ENCODE measurements at places on chromosomes 5 and 9.

DNA sequence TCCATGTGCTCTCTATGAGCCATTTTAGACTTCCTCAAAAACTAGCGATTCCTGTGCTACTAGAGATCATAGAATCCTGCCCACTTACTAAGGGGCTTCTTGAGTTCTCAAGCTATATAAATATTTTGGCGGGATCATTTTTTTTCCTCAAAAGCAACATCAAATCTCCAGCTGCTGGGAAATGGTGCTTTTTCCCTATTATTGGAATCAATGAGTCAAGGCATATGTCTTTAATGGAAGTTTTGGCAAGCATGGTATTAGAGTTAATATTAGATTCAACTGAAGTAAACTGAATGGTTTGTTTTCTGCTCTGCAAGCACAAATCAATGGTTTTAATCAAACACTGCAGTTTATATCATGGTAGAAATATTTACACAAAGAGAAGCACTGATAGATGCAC lies 369.9 kb upstream of the PTGER4 start:
- no peak for DNase-seq

- no peak for DNase-seq
These were observed 803.3 kb downstream of the DTWD2 start for GRCh38 chr5:118185018-118185417.

GRCh38 chr5:94941122-94941755 lies 322.8 kb downstream of the SLF1 start:
- DNase-seq, result no peak

DNA sequence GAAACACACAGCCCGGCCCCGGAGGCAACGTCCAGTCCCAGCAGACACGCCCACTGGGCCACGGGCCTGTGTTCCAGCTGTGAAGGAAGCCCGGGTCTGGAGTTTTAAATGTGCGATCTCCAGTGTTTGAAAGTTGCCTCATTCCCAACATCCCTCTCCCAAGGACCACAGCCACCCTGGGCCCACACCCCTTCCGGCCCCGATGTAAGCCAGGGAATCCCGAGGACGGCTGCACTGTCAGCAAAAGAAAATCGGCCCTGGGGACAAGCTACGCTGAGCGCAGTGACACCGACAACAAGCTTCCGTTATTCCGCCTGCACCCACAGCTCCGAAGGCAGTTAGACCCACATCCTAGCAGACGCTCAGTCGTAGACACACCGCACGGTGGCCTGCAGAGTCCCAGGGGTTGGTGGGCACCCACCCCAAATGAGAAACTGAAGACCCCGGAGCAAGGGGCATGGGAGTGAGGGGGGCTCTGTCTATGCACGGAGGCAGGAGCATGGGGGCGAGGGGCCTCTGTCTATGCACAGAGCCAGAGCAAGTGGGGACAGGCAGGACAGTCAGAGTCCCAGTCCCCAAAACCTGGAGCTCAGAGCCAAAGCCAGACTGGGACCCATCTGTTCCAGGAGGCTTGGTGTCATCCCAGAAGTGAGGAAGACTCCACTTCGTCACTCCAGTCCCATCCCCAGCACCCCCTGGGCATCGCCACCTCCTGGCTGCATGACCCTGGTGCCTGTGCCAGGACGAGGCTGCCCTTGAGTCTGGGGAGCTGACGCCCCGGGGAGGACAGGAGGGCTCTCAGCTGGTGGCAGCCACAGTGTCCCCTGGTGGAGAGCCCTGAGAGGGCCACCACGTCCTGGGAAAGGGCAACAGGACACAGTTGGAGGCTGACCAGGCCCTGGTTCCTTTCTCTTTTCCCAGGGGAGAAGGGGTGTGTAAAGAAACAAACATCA lies 23.4 kb downstream of the GLT6D1 start:
- no peak for DNase-seq

DNA sequence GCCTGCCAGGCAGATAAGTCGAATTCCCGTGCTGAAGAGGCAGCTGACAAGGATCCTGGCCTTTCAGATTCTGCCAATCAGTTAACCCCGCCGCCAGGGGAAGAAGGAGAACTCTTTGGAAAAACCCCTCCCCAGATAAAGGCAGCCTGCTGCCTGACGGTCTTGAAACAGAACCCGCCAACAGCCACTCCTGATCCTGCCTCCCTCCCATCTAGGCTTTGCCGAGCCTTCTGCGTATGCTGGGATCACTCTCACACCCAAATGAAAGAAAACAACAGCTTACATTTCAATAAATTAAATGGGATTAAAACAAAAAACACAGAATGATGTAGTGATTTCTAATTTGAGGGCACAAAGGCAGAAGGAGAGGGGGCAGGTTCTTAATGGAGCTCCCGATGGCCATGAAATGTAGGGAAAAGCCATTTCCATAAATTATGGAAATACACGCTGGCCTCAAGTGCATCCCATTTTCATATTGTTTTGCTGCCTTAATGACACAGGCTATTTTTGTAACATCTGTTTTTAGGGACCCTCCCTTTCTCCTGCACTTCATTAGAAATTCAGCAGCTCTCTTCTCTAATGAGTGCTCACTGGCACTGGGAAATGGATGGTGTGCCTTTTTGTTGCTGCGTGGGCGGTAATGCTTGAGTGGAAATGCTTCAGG lies 319.1 kb downstream of the MED10 start:
- no peak for DNase-seq

- DNase-seq, result no peak
These were observed 149.0 kb upstream of the PCA3 start for GRCh38 chr9:76615177-76615603.

- DNase-seq, result no peak
These were observed 188.3 kb downstream of the CDK5RAP2 start for GRCh38 chr9:120391691-120392090.

- no peak for DNase-seq
These were observed 98.6 kb downstream of the YTHDC2 start for GRCh38 chr5:113612060-113612496.

DNA sequence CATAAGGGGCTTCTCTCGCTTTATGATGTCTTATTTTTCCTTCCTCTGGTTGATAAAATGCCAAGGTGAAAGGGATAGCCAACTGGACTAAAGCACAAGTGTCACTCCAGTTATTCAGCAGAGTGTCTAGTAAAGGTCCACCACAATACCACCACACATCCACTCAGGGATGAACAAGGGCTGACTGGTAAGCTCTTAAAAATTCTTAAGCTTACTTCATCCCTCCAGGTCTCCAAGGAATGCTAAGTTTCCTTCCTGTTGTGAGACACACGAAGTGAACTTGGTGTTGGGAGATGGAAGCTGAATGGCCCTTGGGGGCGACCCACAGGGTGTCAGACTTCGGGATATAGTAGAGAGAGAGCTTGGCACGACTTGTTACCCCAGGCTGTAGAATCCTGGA lies 3.2 kb upstream of the HMGCS1 start:
- DNase-seq, result no peak

DNA sequence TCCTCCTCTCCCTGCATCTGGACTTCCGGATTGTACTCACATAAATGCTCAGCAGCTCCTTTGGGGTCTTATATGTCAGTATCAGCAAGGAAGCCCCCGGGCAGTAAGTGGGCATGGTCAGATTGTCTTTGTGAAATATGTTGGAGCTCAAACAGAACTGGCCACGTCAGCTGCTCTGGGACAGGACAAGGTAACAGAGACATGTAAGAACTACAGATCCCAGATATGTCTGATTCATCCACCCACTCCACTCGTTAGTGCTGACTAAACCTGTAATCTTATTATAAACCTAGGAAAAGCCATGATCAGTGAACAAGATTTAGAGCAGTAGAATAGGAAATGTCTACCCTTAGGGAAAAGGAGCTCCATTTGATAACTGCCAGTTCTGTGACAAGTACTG lies 561.8 kb downstream of the CETN3 start:
- DNase-seq, result no peak

- DNase-seq, result no peak
These were observed 151.6 kb downstream of the SIL1 start for GRCh38 chr5:139046551-139046950.

GRCh38 chr5:153043886-153044285 lies 446.6 kb upstream of the GRIA1 start:
- no peak for DNase-seq

DNA sequence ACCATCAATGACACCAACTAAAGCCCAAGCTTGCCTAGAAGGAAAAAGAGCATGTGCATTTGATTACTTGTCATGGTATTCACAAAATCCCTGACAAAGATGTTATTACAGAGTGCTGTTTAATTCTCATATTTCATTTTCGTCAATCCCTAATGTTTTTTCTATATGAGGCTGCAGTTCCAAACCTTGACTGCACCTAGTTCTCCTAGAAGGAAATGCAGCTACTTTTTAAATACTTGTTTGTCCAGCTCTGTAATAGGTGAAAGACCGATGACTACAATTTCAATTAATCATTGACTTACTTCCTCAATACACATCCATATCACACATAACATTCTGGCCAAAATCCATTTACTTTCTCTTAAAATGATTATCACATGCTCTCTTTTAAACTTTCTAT lies 28.1 kb downstream of the CEMIP2 start:
- no peak for DNase-seq

DNA sequence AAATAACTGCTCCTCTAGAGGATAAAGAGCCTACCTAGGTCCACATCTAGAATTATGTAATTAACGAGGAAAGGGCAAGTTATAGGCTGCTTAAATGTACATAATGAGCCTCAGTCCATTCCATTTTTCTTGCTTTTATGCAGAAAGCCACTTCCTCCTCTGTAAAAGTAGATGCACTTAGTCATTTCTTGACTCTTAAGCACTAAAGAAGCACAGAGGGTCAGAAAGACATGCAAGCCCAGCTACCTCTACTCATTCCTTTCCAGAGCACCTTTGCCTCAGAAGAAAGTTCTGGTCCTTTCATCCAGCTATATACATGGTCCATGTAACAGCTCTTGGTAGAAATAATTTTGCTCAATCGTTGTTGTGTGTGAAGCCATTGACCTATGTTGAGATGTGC lies 308.0 kb upstream of the NREP start:
- no peak for DNase-seq

- no peak for DNase-seq
These were observed 100.0 kb upstream of the ALDH1B1 start for GRCh38 chr9:38292480-38292879.

- DNase-seq, result no peak
These were observed 52.8 kb upstream of the CCDC112 start for GRCh38 chr5:115349001-115349817.

GRCh38 chr5:104444656-104445055 lies 882.1 kb upstream of the NUDT12 start:
- no peak for DNase-seq

DNA sequence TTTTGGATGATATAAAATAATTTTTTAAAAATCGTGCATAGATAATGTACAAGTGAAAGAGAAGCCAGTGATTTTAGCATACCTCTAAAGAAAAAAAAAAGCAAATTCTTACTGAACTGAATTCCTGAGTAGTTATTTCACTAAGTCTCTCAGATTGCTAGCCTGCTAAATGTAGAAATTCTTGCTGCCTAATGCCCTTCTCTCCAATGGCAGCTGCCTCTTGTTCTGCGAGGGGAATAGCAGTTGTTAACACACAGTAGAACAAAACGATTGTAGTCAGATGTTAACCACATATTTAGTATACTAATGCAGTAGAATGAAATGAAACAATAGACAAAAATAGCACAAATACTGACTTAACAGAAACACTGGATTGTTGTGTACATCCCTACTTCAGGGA lies 26.8 kb downstream of the SMAD5 start:
- DNase-seq, result no peak

- no peak for DNase-seq
These were observed 3.2 kb downstream of the WHRN start for GRCh38 chr9:114501796-114502682.

GRCh38 chr9:113631137-113631765 lies 167.7 kb downstream of the RGS3 start:
- no peak for DNase-seq

DNA sequence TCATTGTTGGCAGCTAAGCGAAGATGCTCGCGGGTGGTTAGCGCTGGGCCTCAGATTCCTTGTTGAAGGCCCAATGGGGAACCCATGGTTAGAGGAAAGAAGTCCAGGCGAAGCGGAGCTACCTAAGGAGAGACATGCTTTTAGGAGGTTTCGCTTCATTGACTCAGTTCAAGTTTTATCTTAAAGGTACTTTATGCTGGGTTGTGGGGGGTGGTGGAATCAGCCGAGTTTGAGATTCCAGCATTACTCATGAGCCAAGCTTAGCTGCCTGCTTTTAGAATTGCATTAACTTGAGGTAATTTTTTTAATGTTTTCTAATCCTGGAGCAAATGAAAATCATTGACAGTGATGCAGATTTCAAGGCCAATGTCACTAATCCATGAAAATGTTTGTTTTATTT lies 16.1 kb downstream of the MEGF10 start:
- DNase-seq, result no peak

DNA sequence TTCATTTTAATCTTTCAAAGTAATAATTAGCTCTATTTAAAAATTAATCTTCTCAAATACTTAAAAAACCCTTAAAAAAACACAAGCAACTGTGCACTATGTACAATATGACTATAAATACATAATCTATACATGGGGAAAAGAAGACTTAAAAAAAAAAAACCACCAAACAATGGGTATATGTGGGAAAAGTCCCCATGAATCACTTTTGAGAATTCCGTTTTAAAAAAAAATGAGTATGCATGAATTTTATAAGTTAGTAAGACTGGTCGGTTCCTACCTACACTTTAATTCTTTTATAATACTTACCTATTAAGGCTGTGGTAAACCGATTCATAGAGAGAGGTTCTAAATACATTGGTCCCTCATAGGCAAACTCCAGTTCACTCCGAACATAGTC lies 27.7 kb downstream of the RNF145 start:
- DNase-seq, result no peak

- no peak for DNase-seq
These were observed 100.0 kb upstream of the IFNK start for GRCh38 chr9:27423915-27424710.

GRCh38 chr9:124941679-124942561 lies 1.0 kb upstream of the GOLGA1 start:
- peak; percentile 69 for DNase-seq

- DNase-seq, result no peak
These were observed 44.9 kb downstream of the USP20 start for GRCh38 chr9:129879991-129880653.

GRCh38 chr5:80368661-80369480 lies 39.0 kb upstream of the ZFYVE16 start:
- no peak for DNase-seq

DNA sequence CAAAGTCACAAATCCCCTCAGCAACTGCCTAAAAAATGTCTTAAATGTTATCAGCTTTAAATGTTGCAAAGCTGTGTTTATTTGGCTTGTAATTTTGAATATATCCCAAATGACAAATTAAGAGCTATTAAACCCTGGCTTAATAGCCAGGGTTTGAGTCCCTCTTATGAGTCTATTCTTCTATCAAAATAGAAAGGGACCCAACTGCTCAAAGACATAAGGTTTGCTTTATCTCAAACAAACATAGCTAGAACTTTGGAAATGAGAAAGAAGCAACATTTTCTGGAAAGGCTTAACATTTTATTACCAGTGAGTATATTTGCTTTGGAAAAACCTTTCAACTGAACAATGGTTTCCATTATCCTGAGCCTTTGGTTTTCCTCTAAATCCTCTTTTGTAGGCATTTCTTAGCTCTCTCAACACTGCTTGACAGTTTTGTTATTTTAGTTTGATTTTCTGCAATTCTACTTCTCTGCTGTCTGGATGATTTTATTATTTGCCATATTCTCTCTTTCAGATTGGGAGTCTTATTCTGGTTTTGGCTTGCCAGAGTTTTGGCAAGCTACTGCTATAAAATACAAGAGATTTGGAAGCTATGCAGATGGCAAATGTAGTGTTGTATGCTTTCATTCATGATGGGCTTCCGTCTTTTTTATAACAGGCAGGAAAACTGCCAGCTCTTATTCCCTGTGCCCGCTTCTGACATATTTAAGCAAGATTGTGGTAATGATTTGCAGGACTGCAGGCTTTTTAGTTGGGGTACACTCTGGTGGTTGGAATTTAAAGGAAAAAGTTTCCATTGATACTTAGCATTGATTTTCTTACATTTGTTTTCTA lies 734.9 kb downstream of the DTWD2 start:
- DNase-seq, result no peak

Measured in activated T-cell treated with anti-CD3 and anti-CD28 coated beads, Interleukin-2, amount 50 U/mL, for 1 hour (primary cell).